ENCODE measurements at places on chromosomes 6 and 20.

GRCh38 chr6:26161322-26161721, 74.1 kb downstream of the HFE start:
- DNase-seq: no peak

DNA sequence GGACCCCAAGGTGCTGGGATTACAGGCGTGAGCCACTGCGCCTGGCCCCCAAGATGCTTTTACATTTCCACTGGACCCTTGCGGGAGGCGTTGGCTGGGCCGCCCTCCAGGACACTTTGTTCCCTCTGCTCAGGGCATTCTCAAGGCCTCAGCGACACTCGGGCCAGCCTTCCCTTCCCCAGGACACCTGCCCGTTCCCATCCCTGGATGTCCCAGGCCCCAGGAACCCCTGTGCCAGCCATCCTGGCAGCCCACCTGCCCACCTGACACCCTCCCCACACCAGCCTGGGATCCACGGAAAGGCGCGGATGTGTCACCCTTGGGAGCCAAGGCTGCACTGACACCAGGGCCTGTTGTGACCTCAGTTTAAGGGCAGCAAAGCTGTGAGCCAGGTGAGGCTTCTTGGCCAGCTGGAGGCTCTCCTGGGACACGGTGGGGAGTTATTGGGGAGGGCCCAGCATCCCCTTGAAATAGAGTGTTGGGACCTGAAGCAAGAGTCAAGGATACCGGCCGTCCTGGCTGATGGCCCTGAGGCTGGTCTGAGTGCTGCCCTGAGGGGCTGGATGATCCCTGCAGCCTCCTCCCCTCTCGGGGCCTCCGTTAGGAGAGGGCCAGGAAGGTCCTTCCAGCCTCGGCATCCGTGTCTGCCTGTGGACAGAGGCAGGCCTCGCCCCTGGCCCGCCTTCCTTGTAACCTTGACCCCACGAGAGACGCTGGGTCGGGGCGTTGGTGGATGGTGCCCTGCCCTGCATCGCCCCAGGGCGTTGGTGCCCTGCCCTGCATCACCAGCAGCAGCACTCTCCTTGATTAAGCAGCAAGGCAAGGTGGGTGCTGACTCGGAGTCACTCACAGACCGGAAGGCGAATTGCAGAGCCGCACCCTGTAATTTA, 84.2 kb upstream of the BHLHE23 start:
- DNase-seq: no peak

- no peak for DNase-seq
These were observed 126.0 kb downstream of the MOXD1 start for GRCh38 chr6:132275066-132275970.

DNA sequence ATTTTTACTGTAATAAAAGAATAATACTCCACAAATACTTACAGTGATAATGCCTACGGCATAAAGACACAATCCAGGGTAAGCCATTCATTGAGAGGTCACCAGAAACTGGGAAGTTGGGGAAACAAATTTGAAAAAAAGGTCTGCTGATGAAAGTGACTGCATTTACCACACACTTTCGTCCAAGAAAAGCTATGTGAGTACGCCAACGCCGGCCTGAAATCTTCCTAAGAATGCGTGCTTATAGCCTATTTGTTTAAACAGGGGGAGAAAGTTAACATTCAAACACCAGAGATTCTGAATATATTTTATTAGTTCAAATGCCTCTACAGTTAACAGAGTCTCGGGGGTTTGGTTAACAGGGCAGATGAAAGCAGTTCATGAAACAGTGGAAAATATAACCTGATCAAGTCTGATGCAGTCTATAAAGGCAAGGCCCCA, 657 bp upstream of the LTV1 start:
- no peak for DNase-seq

Measured in KBM-7 (cell line).